NAMALWA (cell line): ENCODE measurements at places on chromosomes 1 and 21.

- DNase-seq, result no peak
Measured at GRCh38 chr1:210901981-210902770, 231.8 kb downstream of the KCNH1 start.

- DNase-seq, result peak; percentile 42
Measured at GRCh38 chr1:203463469-203464062, 12.0 kb upstream of the PRELP start.

- DNase-seq, result no peak
Measured at GRCh38 chr1:25474439-25475047, 43.8 kb downstream of the MACO1 start.

DNA sequence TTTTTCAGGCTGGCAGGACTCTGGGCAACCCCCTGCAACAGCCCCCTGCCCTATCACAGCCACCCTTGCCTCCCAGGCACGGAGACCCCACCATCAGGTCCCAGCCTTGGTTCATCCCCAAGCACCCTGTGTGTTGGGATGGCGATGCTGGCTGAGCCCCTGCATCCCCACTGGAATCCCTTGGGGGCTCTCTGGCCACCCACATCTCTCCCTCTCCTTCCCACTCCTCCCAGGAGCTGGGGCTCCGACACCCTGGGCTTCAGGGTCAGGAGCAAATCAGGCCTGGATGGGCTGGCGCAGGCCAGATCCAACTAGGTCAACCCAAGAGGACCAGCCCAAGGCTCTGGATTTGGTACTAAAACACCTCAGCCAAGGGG, 25.9 kb downstream of the COL6A1 start:
- no peak for DNase-seq
